ENCODE measurements at places on chromosomes 1 and 21. TPM values are rescaled to one million over a fixed set of nuclear protein-coding genes. Genes with fewer than 3 reads are reported as not detected.

Gene KIF14
- 10.9 TPM for total RNA-seq

Gene RGS4
- total RNA-seq: 0.31 TPM

Gene VPS72
- total RNA-seq: 44.8 TPM

Gene ZBTB8B
- total RNA-seq: not detected

Gene DMRTA2
- total RNA-seq: 0.22 TPM

Gene SLC30A2
- 0.31 TPM for total RNA-seq

Gene LHX8
- total RNA-seq: 1.2 TPM

Gene PIK3CD
- 5.4 TPM for total RNA-seq

Gene DIO1
- not detected for total RNA-seq

Gene SCNM1
- total RNA-seq: 55.2 TPM

Gene IFFO2
- 13.5 TPM for total RNA-seq

Gene LRRN2
- total RNA-seq: 16.9 TPM

Gene FCER1G
- not detected for total RNA-seq

Gene AVPR1B
- total RNA-seq: not detected

Gene GRIK1
- not detected for total RNA-seq

Gene FCER1A
- not detected for total RNA-seq

Gene COL24A1
- total RNA-seq: not detected

Gene GUCA2A
- total RNA-seq: not detected

Gene FCGR3A
- total RNA-seq: not detected

Gene USP33
- 19.4 TPM for total RNA-seq

Gene TMEM51
- 38.0 TPM for total RNA-seq

Gene TESK2
- 0.09 TPM for total RNA-seq

Gene TTC34
- total RNA-seq: 0.02 TPM

Gene RORC
- not detected for total RNA-seq

Gene SYT11
- 1.3 TPM for total RNA-seq

Gene INSRR
- not detected for total RNA-seq

Gene FCGR1A
- not detected for total RNA-seq

Gene KRTAP12-4
- not detected for total RNA-seq

Gene TRIM17
- not detected for total RNA-seq

Gene APOBEC4
- not detected for total RNA-seq

Gene TSTD1
- not detected for total RNA-seq

Gene DCST1
- not detected for total RNA-seq

Gene NHLH1
- 0.34 TPM for total RNA-seq

Data from A549 treated with ZK216348 at 1 μM for 4 hours (cell line).